CD4-positive, alpha-beta memory T cell (primary cell): ENCODE measurements at places on chromosomes 7 and 10. TPM values are rescaled to one million over a fixed set of nuclear protein-coding genes. Genes with fewer than 3 reads are reported as not detected.

- DNase-seq: no peak
These were observed 11.8 kb downstream of the NT5C2 start for GRCh38 chr10:103181244-103181643.

GRCh38 chr7:91280604-91281003 is 16.4 kb downstream of the FZD1 start:
- DNase-seq: no peak

GRCh38 chr7:134513169-134513752 is 14.1 kb upstream of the AKR1B10 start:
- DNase-seq: no peak

DNA sequence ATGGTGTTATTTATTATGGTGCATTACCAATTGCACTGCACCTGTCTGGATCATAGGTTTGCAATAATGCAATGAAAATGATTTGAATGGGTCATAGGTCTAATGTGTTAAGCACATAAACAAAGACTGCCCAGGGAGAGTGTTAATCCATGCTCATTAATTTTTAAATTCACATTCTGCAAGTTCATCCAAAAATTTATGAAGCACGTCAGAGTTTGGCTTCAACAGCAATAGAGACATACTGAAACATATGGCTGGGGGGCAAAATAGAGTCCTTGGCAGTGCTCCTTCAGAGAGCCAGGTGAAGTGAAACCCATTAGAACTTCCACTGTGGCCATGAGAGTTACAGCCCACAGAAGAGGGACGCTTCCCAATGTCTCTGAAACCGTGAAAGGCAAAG is 441.1 kb downstream of the POM121L12 start:
- no peak for DNase-seq

- no peak for DNase-seq
These were observed 156.3 kb upstream of the CACNA2D1 start for GRCh38 chr7:82599895-82600294.

DNA sequence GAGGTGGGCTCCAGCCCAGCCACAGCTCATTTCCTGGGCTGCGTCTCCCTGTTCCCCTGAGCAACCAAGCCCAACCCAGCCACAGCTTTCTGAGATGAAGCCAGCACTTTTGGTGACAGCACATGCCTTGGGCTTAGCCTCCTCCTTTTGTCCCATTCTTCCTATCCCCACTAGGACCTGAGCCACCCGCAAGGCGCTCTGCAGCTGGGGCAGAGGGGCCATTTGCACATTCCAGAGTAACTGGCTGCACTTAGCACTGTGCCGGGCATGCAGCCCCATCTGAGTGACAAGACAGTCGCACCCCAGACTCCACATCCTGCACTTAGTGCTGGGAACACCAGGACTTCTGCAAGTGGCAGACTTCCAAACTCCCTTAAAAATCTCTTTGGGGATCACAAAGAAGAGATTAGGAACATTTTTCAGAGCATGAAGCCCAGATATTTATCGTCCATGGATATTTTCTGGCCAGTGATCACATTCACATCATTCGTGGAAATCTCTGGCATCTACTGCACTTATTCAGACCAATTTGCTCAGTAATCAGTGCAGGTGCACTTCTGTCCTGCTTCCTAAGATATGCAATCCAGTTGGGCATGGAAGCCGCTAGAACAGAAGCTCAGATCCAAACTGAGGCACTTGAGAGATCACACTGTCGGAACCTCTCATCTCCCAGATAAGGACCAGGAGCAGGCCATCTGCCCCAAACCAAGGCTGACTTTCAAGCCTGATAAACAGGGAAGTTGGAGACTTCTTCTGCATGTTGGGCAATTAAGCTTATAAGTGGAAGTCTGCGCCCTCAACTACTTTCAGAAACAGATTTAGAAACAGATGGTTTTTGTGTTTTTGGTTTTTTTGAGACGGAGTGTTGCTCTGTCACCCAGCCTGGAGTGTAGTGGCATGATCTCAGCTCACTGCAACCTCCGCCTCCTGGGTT is 26.4 kb downstream of the CHST15 start:
- DNase-seq: no peak

DNA sequence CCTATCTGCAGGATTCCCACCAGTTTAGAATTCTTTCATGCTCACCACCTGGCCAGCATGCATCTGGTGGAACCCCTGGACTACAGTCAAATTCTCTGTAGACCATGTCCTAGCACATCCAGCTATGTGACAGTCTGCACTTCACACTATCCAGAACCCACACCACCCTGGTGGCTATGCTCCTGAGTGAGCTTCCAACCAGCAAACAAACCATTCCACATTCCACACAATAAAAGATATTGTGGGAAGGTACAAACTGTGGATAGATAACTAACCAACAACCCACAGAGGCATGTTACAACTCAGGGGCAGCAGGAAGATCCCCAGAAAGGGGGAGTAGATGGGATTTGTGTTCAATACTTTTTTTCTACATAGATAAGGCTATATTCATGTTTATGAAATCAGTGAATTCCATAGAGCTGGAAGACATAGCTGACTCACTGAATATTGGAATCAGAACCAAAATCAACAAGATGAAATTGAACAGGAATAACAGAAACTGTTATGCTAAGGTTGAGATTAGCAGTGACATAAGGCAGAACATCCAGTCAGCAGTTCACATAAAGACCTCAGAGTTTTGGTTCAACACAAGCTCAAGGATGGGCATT is 72.5 kb downstream of the LRRC17 start:
- DNase-seq: no peak

DNA sequence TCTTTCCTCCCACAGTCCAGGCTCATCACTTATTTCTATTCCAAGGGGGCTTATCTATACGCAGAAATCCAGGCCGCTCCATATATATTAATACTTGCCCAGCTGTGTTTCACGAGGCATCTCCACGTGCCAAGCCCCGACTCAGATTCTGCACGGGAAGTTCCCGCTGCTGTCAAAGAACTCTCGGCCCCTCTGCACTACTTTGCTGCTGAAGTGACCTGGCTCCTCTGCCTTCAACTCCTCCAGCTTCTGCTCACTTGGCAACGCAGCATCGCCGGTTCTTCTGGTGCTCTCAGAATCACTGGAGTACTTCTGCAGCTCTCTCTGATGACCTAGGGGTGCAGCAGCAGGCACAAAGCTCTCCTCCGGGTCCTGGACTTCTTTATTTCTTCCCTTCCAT is 9.7 kb upstream of the CHST12 start:
- no peak for DNase-seq

DNA sequence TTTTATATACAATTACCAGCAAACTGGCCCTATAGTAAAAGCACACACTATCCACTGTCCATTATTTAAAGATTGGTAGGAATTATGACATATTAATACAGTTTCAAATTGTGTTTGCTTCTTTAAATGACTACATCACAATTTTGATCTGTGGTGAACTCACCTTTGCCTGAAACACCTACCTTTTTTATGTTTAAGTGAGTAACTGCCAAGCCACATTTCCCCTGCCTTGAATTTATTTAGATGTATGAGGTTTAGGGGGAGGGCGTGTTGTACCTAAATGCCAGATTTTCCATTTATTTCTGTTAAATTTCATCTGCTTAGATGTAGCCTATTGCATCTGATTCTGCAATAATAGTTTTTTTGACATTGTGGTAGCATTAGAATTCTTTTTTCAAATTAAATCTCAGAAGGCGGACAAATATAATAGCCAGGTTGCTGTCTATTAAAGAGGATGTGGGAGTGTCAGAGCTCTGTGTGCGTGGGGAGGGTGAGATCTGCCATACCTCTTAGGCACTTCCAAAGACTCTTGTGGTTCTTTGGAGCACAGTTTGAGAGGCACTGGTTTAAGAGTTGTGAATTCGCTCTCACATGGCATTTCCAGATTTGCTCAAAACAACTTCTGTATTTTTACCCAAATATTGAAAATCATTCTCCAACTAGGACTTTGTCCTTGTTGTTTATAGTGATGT is 13.8 kb downstream of the PIK3CG start:
- DNase-seq: no peak

DNA sequence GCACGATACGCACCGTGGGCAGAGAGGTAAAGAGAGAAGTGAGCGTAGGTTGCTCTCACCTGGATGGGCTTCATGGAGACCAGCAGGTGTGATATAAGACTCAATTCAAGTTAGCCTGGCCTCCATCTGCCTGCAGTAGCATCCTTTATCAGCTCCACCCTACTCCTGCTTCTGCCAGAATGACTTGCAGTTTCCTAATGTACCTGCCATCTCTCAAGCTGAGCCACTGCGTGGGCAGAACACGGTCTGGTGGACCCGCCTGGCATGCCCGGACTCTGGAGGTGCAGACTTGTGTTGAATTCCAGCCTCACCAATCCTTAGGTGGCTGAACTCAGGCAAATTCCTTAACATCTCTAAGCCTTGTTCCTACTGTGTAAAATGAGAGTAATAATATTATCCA is 64.3 kb downstream of the STEAP1B start:
- no peak for DNase-seq

GRCh38 chr7:148982654-148983199 is 45.6 kb downstream of the PDIA4 start:
- no peak for DNase-seq

DNA sequence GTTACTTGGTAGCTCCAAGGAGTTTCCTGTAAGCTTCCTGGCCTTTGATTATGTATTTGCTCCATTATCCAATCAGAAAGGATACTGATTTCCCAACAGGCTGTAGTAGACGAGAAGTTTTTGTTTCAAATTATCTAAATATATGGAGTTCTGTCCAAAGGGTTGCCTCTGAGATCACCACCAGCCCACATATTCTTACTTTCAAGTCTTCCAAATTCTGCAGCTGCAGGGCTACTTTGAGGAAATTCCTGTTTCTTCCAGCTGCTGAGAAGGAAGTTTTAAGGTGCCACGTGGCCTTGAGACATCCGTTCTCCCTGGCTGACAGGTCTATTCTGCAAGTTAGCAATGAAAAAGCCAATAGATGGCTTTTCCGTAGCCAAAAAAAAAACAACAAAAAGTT is 286.0 kb downstream of the TWIST1 start:
- no peak for DNase-seq

Gene MCM10
- total RNA-seq: not detected

Gene SPDYE11
- total RNA-seq: not detected

Gene PCLO
- total RNA-seq: not detected

Gene SLC29A4
- total RNA-seq: 0.36 TPM

Gene RAMP3
- total RNA-seq: not detected

Gene EIF5AL1
- total RNA-seq: 0.73 TPM

Gene NRCAM
- total RNA-seq: 0.41 TPM

Gene WDR86
- total RNA-seq: 8.0 TPM

Gene CHRM2
- not detected for total RNA-seq
